A549 (cell line): ENCODE measurements at places on chromosomes 1 and 21. TPM values are rescaled to one million over a fixed set of nuclear protein-coding genes. Genes with fewer than 3 reads are reported as not detected.
A peak's percentile ranks its signal among the peaks of the same experiment; 100 is the strongest.

- peak; percentile 30 for DNase-seq
Measured at GRCh38 chr1:147171399-147172167, 687 bp downstream of the PRKAB2 start.

DNA sequence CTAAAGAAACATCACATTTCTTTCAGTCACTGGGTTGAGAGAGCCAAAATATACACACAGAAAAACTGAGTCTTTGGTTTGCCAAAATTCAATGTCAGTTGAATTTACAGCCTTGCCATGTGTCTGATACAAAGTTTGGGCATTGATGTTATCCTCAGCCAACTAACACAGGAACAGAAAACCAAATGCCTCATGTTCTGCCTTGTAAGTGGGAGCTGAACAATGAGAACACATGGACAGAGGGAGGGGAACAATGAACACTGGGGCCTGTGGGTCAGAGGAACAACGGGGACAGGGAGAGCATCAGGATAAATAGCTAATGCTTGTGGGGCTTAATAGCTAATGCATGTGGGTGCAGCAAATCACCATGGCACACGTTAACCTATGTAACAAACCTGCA is 39.6 kb upstream of the C21orf91 start:
- DNase-seq: no peak

FAM20B gene
- polyA plus RNA-seq: 24.2 to 25.3 TPM (median 25.3 TPM) in 3 replicates

DNA sequence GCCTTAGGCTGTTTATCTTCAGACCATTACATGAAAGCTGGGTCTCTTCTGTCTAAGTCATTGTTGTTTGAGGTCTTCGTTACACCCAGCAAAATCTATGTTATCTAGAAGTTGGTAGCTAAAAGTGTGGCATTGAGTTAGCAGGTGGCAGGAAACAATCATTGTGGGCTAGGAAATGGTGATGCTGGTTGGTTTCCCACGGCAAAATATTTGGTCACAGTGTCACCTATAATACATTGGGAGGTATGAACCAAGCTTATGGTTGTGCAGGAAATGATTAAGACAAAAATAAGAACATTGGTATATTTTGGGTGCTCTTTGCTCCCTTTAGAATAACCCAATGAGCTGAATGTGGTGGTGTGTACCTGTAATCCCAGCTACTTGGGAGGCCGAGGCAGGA is 169.7 kb downstream of the TRIM33 start:
- DNase-seq: no peak

- DNase-seq: no peak
Measured at GRCh38 chr21:29453511-29453910, 154.8 kb downstream of the BACH1 start.

DNA sequence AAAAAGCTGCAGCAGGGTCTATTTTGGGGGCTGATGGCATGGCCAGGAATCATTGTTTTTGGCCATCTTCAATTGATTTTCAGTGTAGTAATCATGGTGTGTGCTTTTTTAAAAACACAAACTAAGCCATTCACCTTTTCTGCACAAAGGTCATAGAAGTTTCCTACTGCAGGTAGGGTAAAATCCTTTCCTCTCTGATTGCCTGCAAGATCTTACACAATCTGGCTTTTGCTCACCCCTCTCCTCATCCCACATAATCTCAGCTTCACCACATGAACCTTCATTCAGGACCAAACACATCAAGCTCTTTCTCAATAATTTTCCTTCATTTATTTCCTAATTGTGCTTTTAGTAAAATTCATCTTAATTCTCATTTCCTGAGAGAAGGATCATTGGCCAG is 38.3 kb upstream of the GBP5 start:
- DNase-seq: no peak

- DNase-seq: no peak
Measured at GRCh38 chr21:37915941-37916309, 332 bp downstream of the KCNJ6 start.

DNA sequence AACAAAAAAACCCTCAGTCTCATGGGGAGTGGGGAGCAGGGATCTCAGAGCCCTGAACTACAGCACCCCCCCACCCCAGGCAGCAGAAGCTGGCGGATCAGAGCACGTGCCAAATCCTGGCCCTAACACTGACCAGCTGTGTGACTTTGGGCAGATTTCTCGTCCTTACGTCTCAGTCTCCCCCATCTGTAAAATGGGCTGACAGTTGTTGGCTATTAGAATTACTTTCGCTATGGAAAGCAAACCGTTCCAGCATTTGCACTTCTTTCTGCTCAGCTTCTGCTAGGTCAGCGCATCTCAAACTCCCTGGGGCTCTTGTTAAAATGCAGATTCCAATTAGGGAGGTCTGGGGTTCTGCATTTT is 15.5 kb downstream of the TNFRSF8 start:
- no peak for DNase-seq
